Fibroblast of lung (primary cell): ENCODE measurements at places on chromosomes 3 and 15.

DNA sequence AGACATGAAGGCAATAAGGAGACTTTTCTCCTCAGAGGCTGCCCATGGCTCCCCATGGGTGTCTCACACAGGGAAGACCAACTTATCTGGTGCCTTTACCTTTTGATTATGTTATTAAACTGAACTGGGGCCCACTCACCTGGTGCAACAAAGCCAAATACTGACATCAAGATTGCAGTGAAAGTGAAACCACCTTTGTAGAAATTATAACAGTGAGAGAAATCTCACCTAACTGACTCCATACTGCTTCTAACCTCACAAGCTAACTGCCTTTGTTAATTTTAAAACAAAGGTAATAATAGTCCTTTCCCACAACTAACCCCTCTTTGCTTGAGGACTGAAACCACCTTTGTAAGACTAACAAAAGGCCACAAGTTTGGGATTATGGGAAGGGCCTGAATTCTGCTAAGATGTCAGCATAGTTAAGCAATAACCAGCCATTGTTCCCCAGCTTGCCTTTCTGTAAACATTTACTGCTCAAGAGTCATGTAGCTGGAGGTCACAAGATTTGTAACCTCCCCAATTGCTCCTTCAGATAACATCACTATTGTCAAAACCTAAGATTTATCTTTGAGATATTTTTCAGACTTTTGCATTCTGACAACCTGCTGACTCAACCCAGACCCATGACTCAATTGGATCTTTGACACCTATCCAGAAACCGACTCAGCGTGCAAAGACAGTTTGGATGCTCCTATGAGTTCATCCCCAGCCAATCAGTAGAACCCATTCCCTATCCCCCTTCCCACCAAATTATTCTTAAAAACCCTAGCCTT is 420.3 kb upstream of the CFAP20DC start:
- H3K36me3 ChIP-seq: no peaks in the 10 kb centered on the region
- H3K27ac ChIP-seq: no peak overlapping the region
- H3K4me3 ChIP-seq: no peak overlapping the region
- peak; percentile 7 for DNase-seq
- H3K27me3 ChIP-seq: no peaks in the 10 kb centered on the region

- no peak overlapping the region for H3K4me3 ChIP-seq
- H3K4me1 ChIP-seq: no peaks in the 10 kb centered on the region
- no peaks in the 10 kb centered on the region for H3K27me3 ChIP-seq
- H3K27ac ChIP-seq: no peak overlapping the region
These were observed 90.2 kb upstream of the LMOD3 start for GRCh38 chr3:69212411-69213160.

DNA sequence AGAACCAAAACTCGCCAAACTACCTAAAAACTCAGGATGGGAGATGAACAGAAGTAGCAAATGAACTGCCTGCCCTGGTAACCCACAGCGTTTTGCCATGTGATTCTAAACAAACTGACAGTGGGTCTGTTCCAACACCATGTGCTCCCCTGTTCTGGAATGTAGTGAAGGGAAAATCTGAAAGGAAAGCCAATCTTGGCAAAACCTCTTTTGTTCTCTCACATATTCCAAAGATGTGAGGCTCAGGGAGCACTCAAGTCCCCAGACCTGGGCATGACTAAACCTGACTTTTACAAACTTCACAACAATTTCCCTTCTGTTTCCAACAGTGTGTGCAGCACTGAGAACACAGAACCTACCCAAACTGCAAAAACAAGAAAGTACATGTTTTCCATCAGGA is 116.1 kb downstream of the IMPG2 start:
- H3K27ac ChIP-seq: no peak overlapping the region
- no peak overlapping the region for H3K4me3 ChIP-seq
- no peak for DNase-seq
- H3K4me1 ChIP-seq: peaks cover 3% of the 10 kb centered on the region
- no peaks in the 10 kb centered on the region for H3K36me3 ChIP-seq

- DNase-seq: no peak
- no peaks in the 10 kb centered on the region for H3K4me1 ChIP-seq
- H3K27me3 ChIP-seq: no peaks in the 10 kb centered on the region
- H3K36me3 ChIP-seq: peaks cover 21% of the 10 kb centered on the region
These were observed 45.3 kb upstream of the SEC22A start for GRCh38 chr3:123156276-123156995.

- H3K36me3 ChIP-seq: no peaks in the 10 kb centered on the region
- H3K4me1 ChIP-seq: no peaks in the 10 kb centered on the region
- no peak for DNase-seq
- H3K27me3 ChIP-seq: no peaks in the 10 kb centered on the region
- no peak overlapping the region for H3K27ac ChIP-seq
These were observed 270.4 kb downstream of the ZBBX start for GRCh38 chr3:167109746-167110145.

DNA sequence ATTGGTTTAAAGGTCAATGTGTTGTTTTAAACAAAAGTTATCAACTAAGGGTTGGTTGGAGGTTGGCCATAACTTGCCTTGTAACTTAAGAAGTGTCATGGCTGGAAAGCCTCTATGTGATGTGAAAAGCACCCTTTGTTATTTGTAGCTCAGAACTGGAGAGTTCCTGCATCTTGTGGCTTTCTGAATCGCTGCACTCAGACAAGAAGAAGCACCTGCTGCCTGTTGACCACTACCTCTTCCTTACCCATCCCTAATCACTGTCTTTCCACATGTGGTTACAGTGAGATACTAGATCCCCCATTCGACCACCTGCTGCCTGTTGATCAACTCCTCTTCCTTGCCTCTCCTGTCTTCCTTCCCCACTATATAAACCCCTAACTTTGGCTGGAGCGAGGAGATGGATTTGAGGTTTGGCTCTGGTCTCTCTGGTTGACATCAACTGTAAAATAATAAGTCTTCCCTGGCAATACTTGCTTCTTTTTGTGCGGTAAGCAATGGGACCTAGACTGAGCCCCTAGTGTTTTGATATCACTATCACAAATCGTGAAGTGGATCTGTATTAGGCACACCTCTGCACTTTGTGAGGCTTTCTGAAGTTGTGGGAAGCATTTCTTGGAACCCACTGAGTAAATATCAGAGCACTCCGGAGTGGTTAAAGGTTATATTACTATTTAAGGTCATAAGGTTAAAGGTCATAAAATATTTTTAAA is 13.8 kb downstream of the RPL39L start:
- H3K27me3 ChIP-seq: no peaks in the 10 kb centered on the region
- H3K4me1 ChIP-seq: no peaks in the 10 kb centered on the region
- H3K36me3 ChIP-seq: no peaks in the 10 kb centered on the region
- no peak overlapping the region for H3K27ac ChIP-seq
- H3K4me3 ChIP-seq: no peak overlapping the region

GRCh38 chr3:130111185-130111864 is 29.7 kb downstream of the ALG1L2 start:
- peak; percentile 96 for DNase-seq
